T-helper 22 cell (primary cell): ENCODE measurements at places on chromosomes 1 and 21.

DNA sequence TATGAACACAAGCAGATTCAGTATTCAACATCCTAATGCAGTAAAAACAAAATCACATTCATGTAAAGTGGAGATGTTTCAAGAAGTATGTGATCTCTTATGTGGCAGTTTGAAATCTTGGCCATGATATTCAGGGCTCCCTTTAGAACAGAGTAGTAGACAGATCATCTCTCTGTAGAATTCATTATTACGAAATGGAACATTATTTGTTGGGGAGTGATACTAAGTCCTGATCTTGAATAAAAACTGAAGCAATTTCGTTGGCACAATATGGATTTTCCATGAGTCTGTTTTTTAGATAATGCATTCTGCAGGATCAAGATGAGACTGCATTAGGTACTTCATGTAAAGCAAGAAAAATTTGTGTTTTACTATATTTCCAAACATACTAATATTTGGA lies 264.4 kb upstream of the NRIP1 start:
- no peak for DNase-seq

DNA sequence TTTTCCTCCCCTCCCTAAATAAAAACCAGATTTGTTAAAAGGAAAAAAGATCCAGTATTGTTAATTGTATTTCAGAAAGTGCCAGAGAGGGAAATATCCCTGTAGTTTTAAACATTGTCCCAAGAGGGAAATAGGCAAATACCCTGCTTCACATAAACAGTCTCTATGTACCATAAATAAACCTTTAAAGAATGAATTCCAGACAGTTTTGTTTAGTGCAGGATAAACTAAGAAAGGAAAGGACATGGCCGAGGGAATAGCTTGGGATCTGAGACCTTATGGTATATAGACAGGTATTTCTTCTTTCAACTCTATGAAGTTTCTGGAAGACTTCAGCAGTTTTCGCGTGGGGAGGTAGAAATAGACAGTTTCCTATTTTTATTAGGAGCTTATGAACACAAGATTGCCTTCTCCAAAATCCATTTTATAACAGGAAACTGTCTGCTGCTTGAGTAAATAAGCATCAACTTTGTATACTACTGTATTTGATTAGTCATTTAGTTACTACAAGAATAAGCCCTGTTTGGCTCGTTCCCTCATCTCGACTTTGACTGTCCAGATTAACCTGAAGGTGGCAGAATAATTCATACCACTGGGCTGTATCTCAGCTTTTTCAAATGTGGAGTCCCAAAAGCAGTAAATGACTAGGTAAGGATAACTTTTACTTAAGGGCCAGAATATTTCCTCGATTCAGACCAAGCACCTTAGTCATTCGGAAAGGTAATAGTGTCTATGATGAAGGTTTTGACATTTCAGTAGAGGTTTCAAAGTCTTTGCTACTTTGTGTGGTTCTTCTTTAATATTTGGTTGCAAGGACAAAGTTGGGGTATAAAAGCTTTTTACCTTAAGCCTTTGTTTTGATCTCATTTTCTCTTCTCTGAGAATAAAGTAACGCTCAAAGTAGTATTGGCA lies 177.5 kb downstream of the VPS13D start:
- DNase-seq: no peak

DNA sequence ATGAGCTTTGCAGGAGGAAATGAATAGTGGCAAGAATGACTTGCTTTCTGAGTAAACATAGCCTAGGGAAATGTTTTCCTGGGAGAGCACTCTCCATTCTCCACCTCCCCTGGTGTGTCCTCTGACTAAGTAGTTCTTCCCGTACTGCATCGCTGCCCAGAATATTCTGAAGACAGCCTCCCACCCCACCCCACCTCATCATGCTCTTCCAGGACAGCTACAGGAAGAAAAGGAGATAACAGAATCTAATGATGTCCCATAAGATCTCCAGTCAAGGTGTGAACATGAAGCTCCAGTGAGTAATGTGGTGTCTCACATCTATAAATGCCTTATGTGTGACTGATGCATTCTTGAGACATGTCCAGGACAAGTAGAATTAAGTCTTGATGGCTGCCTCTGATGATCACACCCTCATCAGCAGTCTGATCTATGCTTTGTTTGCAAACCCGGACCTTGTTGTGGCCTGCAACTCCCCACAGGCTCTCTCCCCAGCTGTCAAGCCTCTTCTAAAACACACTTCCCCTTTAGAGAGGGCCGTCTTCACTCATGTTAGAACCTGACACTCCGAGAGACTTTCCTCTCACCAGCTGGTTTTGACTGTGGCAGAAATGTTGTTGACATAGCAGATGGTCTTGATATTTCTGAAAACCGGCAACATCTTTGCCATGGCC lies 183.0 kb downstream of the CYYR1 start:
- no peak for DNase-seq

- no peak for DNase-seq
Measured at GRCh38 chr1:110472546-110472945, 21.6 kb downstream of the PROK1 start.

GRCh38 chr21:37459575-37459974 lies 93.0 kb downstream of the DYRK1A start:
- DNase-seq: no peak

DNA sequence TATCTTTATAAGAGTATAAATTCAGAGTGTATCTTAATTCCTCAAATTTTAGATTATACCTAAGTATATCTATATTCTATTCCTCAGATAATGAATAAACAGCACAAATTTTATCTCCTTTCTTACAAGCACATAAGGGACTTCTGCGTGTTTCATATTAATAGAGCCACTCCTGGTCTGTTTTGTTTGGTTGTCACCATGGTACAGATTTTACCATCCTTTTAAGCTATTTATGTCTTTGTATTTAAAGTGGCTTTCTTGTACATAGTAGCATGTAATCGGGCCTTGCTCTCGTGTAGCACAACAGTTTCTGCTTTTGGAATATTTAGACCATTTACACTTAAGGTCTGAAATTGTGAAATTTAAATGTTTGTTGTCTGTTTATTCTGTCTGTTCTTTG lies 52.6 kb upstream of the SLC35A3 start:
- no peak for DNase-seq

GRCh38 chr1:33578557-33579448 lies 106.4 kb downstream of the ZSCAN20 start:
- DNase-seq: no peak

DNA sequence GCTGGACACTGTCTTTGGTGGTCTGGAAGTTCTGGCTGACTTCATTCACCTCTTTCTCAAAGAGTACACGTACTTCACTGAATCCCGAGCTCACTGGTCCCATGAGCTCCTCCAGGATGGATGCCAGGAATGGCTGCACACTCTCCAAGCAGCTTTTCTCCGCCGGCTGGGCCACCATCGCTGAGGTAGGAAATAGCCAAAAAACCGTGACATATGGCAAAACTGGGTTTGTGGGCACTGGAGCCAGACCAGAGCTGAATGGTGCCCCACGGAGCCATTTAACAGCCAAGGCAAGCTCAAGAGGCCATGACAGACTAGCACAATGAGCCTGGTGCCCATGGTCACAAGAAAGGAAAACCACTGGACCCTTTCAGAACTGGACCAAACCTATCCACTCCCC lies 64.0 kb upstream of the EDEM3 start:
- DNase-seq: no peak

DNA sequence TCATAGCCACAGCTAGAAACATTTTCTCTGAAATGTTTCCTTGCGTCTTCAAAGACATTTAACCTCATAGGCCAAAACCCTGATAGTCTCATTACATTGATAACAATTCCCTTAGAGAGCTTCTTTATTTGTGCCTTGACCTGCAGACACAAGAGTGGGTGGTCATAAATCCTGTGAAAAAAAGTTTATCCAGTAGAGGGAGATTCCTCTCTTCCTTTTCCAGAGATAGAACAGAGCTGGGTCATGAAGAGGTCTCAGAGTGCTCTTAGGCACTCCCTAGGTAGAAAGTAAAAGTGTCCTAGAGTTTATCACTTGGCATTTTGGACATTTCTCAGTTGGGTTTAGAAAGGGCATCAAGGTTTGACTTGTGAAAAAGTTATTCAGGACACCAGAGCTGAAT lies 426.1 kb downstream of the NUF2 start:
- no peak for DNase-seq

GRCh38 chr1:119081700-119082099 lies 58.8 kb downstream of the WARS2 start:
- no peak for DNase-seq

- no peak for DNase-seq
Measured at GRCh38 chr1:103945774-103946173, 196.1 kb downstream of the AMY1C start.

GRCh38 chr1:223662943-223663342 lies 2.6 kb downstream of the CAPN8 start:
- DNase-seq: no peak

- DNase-seq: no peak
Measured at GRCh38 chr1:100306735-100307313, 40.8 kb downstream of the RTCA start.

GRCh38 chr1:55716610-55717009 lies 501.4 kb upstream of the USP24 start:
- no peak for DNase-seq

- no peak for DNase-seq
Measured at GRCh38 chr1:229495782-229496181, 12.4 kb downstream of the NUP133 start.

GRCh38 chr1:31904339-31905092 lies 33.7 kb downstream of the PTP4A2 start:
- no peak for DNase-seq

GRCh38 chr1:236348071-236348470 lies 46.0 kb upstream of the EDARADD start:
- no peak for DNase-seq

DNA sequence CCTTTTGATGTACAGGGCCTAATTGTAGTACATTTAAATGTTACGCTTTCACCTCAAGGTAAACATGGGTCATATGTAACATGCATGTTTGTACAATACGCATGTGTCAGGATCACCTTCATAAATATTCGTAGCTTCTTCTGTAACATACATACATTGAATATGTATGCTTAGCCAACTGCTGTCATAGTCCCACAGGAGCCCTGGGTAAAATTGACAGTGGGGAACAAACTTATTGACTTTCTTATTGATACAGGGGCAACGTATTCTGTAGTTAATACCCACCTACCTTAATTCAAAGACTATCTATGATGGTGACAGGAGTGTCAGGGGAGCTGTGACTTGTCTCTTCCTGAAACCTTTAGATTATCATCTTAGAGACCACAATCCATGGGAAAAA lies 3.7 kb upstream of the REN start:
- DNase-seq: no peak

DNA sequence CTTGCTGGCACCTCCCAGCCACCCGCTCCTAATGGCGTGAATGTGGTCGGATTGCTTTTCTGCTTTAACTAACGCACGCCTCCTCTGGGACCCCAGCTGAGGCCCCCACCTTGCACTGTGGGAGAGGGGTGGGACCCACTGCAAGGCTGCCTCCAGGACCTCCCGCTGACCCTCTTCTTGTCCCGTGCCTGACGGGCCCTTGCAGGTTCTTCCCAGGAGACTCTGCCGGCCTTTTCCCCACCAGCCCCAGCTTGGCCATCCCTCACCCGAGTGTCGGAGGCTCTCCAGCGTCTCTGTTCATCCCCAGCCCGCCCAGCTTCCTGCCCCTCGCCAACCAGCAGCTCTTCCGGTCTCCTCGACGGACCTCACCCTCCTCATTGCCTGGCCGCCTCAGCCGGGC lies 18.6 kb downstream of the TMEM201 start:
- no peak for DNase-seq

DNA sequence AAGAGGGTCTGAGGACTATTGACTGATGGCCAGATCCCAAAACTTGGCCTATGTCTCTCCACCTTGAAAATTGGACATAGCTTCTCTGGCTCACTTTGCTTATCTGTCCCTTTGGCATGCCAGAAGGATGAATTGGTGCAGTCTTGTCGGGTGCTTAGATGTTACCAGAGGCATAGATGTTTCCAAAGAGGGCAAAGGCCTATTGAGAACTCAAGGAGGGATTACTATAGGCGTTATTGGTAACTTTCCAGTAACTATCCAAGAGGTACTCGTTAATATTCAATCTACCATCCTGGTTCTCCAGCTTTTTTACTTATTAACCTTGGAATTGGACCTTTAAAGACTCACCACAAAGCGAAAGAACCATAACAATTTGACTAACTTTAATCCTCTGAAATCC lies 368.3 kb upstream of the ESRRG start:
- DNase-seq: no peak

DNA sequence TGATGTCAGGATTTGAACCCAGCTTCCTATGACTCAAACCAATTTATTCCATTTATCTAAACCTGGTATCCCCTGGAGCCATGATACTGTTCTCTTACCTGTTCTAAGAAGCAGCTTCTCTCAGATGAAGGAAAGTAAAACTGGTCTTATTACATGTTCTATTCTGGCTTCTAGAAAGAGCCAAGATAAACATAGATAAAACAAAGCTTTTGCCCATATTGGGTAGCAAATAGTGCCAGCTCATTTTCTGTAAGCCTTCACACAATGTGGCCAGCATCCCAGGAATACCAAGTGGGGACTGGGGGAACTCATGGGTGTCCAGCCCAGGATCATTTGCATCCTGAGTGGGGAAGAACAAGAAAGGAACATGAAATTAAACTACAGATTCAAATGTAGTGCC lies 53.5 kb upstream of the EPHA8 start:
- DNase-seq: no peak

DNA sequence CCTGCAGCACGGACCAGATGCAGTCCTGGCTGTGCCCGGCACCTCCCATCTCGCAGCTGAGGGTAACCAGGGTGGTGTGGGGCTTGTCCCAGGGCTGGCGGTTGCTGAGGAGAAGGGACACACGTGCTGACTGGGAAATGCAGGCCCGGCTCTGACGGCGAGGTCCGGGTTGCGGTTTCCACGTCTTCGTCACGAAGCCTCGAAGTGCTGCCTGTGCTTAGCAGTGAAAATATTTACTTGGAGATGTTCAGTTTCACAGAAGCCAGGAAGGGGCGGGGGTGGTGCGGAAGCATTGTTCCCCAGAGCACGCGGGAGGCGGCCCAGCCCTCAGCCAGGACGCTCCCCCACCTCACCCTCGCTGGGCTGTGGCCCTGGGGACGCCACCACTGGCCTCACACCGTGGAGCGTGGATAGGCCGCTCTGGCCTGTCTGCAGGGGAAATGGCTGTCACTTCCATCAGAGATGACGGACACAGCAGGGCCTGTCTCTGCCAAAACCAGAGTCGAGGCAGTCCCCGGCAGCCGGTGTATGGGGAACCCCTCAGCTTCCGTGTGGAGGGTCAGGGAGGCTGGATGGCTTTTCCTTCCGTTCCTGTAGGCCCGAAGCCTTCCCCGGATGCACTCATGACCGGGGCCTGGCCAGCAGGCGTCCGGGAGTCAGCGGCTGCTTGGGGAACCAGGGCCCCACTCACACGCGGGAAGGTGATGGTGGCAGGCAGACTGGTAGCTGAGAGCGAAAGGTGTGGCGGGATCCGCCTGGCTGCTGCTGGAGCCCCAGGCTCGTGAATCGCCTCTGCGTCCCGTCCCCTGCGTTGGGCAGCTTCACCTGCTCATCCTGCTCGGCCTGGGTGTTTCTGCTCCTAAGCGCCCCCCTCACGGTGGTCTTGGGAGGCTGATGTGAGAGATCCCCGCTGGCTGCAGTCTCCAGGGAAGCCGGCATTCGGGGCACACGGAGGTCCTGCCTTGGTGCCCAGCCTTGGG lies 14.7 kb upstream of the POFUT2 start:
- DNase-seq: peak; percentile 65
